Right ventricle myocardium superior (tissue), 1 donor: ENCODE measurements at places on chromosomes 13 and 19.

DNA sequence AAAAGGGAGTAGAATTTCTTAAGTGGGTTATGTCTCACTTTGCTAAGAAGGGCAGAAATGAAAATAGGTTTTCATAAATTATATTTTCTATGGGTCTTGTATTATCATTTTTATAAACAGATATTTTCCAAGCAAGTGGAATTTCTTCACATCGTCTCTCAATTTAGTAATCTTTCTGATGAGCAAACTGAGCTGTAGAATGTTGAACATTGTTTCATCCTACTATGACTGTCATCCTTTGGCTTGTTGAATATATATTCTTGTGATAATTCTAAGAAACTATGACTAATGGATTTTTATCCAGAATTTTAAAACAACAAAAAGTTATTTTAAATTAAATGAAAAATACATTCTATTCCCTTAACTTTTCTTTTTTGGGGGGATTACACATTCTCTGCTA lies 313.8 kb downstream of the ENOX1 start:
- no peak for DNase-seq

DNA sequence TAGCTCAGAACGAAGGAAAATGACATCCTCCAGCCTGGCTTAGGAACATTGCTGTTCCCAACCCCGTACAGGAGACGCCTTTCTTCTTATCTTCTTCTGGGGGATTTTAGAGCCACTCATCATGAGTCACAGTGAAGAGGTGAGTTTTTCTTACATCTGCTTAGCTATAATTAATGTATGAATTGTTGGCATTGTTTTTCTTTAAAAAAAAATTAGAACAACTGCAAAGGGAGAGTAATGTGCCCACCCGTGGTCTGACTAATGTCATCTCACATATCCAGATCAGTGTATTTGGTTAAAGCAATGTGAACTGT lies 310.6 kb upstream of the TSHZ3 start:
- no peak for DNase-seq

- no peak for DNase-seq
Observed at GRCh38 chr13:72181661-72182060, 314.7 kb upstream of the DACH1 start.

DNA sequence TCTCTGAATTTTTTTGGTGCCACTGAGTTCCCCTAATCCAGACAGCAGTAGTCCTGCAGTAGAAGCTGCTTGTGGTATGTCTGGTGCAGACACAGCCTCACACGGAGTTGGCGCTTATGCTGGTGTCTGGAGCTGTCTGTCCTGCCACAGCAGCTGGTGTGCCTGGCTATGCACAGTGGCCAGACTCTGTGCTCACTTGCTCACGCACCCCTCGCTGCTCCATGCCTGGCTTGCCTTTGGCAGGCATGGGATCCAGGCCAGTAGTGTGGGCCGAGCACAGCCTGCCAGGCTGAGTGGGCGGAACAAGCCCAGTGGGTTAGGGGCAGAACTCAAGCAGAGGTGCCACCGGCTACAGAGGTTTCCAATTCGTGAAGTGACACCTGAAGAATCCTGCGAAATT lies 845.9 kb upstream of the PCDH9 start:
- peak; percentile 22 for DNase-seq

DNA sequence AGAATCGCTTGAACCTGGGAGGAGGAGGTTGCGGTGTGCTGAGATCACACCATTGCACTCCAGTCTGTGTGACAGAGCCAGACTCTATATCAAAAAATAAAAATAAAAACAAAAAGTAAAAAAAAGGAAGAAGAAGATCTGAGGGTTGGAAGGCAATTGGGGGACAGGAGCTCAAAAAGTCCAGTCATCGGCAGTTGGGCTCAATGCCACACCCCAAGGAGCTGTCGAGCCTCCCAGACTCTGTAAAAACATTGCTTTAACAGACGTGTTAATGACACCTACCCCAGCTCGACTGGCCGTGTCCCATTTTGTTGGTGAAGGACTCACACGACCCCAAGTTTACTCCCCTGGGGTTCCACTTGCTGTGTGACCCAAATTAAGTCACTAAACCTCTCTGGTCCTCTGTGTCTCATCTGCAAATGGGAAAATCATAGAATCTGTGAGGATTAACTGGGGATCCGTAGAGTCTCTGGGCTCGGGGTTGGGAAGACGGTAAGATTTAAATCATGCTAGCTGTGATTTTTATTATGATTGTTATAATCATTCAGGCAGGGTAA lies 7.0 kb downstream of the GNA15 start:
- no peak for DNase-seq

GRCh38 chr13:96991072-96991471 lies 3.2 kb downstream of the OXGR1 start:
- DNase-seq, result no peak

GRCh38 chr19:35114353-35115176 lies 1.1 kb upstream of the FXYD3 start:
- DNase-seq, result peak; percentile 86

- DNase-seq, result peak; percentile 61
Observed at GRCh38 chr19:55652311-55653128, 2.3 kb upstream of the U2AF2 start.

- DNase-seq, result no peak
Observed at GRCh38 chr13:108037348-108037747, 178.0 kb downstream of the LIG4 start.

- DNase-seq, result no peak
Observed at GRCh38 chr13:45240143-45240542, 39.3 kb upstream of the KCTD4 start.

DNA sequence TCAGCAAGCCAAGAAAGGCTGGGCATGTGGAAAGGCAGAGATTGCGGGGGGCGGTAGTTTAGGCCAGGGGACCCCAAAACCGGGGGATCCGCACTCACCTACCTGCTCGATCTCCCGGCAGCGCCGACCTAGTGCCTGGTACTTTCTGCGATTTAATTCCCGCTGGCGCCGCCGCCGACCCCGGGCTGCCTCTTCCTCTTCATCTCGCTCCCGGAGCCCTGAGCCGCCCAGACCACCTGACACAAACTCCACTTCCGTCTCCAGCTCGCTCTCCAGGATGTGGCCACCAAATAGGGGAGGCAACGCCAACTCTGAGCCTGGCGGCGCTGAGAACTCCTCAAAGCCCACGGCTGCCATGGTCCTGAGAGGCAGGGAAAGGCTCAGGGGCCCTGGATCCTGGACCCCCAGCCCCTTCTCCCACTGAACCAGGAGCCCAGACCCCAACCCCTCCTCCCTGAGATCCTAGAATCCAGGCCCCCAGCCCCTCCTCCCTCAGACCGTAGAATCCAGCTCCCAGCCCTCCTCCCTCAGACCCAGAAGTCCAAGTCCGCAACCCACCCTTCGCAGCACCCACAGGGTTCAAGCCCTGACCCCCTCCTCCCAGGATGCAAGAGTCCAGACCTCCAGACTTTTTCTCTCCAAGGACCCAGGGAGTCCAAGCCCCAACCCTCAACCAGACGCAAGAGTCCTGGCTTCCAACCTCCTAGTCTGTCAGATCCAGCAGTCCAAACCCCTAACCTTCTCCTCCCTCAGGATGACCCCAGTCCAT lies 933 bp downstream of the TFPT start:
- no peak for DNase-seq

DNA sequence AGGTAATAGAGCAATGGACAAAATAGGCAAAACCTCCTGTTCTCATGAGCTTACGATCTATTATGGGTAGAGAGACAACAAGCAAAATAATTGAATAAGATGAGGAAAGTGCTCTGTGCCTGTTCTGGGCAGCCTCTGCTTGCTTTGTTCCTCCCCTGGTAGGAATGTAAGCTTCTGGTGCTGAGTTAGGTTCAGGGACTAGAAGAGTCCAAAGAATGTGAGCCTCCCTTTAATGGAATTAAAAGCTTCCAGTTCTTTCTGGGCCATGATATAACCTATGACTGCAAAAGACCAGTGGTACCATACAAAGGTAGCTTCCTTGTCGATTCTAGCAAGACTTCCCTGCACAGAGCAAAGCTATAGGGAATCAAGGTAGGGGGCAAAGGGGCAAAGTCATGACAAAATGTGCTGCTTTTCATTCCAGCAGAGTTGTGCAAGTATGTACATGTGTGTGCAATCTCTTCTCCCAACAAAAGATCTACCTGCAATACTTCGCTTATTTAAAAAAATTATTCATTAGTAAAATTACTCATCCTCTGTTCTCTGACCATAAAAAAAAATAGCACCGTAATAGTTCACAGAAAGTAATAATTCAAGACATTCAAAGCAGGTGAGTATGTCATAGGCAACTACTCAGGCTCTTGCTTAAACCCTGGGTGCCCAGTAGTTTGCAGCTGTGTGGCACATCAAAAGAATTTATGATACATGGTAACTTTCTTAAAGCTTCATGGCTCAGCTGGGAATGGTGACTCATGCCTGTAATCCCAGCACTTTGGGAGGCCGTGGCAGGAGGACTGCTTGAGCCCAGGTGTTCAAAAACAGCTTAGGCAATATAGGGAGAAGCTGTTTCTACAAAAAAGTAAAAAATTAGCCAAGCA lies 21.4 kb downstream of the ACOD1 start:
- DNase-seq, result no peak

DNA sequence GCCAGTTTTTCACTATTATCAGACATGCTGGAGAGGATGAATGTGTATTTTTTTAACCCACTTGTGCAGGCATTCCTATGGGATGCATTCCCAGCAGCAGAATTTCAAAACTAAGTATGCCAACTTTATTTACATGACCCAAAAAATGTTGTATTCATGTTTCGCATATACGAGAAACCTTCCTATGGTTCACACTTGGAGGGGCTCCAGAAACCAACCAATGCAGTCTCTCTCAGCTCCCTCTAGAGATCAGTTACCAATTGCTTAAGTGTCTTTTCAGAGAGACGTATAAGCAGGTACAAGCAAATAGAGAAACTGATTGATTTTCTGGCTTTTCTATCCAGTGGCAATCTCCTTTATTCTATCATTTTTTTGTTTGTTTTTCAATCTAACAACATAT lies 5.5 kb upstream of the PTOV1 start:
- DNase-seq, result no peak

- DNase-seq, result no peak
Observed at GRCh38 chr13:110070511-110071120, 236.3 kb downstream of the COL4A1 start.

DNA sequence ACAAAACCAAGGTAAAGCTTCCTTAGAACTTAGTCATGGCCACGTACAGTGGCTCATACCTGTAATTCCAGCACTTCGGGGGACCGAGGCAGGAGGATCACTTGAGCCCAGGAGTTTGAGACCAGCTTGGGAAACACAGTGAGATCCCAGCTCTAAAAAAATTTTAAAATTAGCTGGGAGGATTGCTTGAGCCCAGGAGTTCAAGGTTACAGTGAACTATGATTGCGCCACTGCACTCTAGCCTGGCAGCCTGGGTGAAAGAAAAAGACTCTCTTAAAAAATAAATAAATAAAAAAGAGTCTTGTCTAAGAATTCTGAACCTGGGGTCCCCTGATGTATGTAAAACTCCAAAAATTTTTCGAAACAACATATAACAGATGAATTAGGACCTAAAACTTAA lies 34.9 kb downstream of the N4BP2L2 start:
- DNase-seq, result no peak

- DNase-seq, result no peak
Observed at GRCh38 chr19:17796838-17797423, 2.0 kb downstream of the B3GNT3 start.

- DNase-seq, result peak; percentile 28
Observed at GRCh38 chr19:45505151-45505995, 1.9 kb upstream of the VASP start.

- DNase-seq, result peak; percentile 61
Observed at GRCh38 chr13:23654111-23655110, 84.2 kb downstream of the TNFRSF19 start.

DNA sequence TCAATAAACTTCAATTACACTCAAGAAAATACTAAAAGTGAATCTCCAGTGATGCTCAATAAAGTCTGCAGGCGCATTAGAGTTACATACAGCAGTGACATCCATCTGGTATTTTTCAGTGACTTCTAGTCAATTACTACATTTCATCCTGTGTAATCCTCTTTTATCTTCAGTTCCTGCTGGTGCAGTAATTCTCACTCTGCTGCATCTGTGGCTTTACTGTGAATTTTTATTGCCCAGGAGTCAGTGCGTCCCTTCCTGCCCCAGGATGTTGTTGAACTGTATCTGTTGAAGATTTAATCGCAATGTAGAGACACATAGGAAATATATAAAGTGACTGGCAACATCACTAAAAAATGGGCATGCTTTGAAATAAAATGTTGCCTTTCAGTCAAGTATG lies 196.3 kb upstream of the TMTC4 start:
- DNase-seq, result no peak

DNA sequence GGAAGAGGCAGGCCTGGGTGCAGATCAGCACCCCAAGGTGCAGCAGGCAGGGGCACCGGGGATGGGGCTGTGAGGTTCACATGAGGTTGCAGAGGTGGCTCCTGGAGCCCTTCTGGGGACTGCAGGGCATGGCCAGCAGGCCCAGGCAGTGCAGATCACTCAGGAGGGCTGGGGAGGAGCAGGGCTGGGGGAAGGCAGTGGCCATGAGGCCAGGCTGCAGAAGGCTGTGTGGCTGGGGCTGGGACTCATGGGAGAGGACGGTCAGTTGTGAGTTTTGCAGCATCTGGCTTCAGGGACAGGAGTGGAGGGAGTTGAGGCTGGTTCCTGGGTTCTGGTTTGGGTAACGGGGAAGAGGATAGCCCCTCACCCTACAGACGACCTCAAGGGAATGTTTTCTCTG lies 7.3 kb downstream of the WDR88 start:
- DNase-seq, result no peak

DNA sequence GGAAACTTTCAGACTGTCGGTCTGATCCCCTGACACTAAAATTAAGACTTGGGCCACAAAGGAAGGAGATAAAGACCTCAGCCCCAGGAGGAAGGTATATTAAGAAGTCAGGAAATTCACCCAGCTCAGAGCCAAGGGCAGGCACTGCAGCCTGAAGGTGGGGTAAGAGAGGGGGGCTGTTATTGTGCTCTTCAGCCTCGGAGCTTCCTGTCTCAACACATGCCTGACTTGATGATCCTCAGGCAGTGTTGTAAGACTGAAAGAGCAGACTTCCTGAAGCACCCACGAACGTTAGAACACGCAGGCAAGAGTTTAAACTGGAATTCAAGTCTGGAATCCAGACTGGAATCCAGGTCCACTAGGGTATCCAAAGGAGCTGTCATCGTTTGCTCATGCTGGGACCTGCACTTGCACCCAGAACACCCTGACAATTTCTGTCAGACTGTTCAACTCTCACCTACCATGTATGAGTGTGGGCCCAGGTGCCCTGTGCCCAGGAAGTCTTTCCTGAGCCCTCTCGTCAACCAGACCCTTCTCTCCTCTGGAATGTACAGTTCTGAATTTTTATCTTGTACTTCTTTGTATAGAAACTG lies 10.7 kb upstream of the FLT1 start:
- no peak for DNase-seq
